Colonic mucosa (tissue), 4 donors: ENCODE measurements at places on chromosomes 3 and 15. TPM values are rescaled to one million over a fixed set of nuclear protein-coding genes. Genes with fewer than 3 reads are reported as not detected.
A peak's percentile ranks its signal among the peaks of the same experiment; 100 is the strongest.

GRCh38 chr3:113151461-113152031 is 59.8 kb upstream of the BOC start:
- no peaks in the 10 kb centered on the region for H3K4me1 ChIP-seq
- DNase-seq = no peak
- peak overlapping the region; percentile 1 for H3K27ac ChIP-seq
- no peaks in the 10 kb centered on the region for H3K27me3 ChIP-seq
- no peaks in the 10 kb centered on the region for H3K36me3 ChIP-seq
- H3K4me3 ChIP-seq = no peak overlapping the region

- H3K27me3 ChIP-seq = no peaks in the 10 kb centered on the region
- no peak for DNase-seq
- H3K4me1 ChIP-seq = no peaks in the 10 kb centered on the region
- H3K27ac ChIP-seq = no peak overlapping the region
- H3K36me3 ChIP-seq = no peaks in the 10 kb centered on the region
- no peak overlapping the region for H3K4me3 ChIP-seq
Observed at GRCh38 chr3:163071713-163072112, 1575.1 kb downstream of the OTOL1 start.

- H3K36me3 ChIP-seq = no peaks in the 10 kb centered on the region
- H3K4me3 ChIP-seq = no peak overlapping the region
- peak; percentile 27 for DNase-seq
Observed at GRCh38 chr3:47370887-47371697, 9.7 kb upstream of the PTPN23 start.

The ZMYND10 gene
- total RNA-seq = 1.5 TPM

The SLC22A13 gene
- total RNA-seq = 1.1 TPM
